Stimulated activated CD8-positive, alpha-beta memory T cell treated with anti-CD3 and anti-CD28 coated beads, Interleukin-2, amount 100 ng/mL, for 1 hour (primary cell): ENCODE measurements at places on chromosomes 4 and X.
A peak's percentile ranks its signal among the peaks of the same experiment; 100 is the strongest.

GRCh38 chr4:23932186-23932585, 42.3 kb upstream of the PPARGC1A start:
- DNase-seq = no peak

- no peak for DNase-seq
These were observed 107.6 kb upstream of the PACRGL start for GRCh38 chr4:20592663-20593062.

- no peak for DNase-seq
These were observed 112.7 kb downstream of the DHX15 start for GRCh38 chr4:24471486-24472160.

DNA sequence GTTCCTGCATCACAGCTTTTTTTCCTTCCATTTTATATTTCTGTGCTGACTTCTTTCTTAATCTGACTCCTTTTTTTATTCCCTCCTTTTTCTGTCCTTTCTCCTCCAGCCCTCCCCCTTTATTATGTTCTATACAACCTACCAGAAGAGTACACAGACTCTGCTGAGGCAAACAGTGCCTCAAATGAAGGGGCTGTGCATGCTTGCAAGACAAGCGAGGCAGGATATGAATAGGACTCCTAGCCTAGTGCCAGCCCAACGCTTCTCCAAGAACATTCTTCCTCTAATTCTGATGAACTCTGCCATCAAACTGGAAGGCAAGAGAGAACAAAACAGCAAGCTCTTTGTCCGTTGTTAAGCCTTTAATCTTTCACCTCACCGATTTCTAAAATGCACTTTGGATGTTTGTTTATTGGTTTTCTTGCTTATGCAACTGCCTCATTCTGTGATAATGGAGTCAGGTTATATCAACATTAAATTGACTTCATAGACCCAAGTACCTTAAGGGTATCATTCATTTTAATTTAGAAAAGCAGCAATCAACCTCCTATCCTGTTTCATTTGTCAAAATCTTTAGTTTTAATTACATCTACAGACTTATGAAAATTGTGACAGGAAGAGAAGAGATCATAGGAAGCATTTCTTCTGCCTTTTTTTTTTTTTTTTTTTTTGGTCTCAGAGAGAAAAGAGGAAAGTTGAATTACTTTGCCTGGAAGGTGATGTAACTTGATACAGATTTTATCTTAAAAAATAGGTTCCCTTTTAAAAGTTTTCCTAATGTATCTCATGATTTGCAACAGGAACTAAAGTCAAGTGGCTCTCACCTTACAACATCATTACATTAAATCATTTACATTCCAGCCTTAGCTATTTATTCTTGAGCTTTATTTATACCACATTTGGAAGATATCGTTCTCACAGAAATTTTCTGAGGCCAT, 284.7 kb upstream of the FTHL17 start:
- DNase-seq = no peak

- DNase-seq = no peak
These were observed 8.8 kb downstream of the PLA2G12A start for GRCh38 chr4:109721033-109721432.

GRCh38 chr4:151199319-151200190, 77.4 kb upstream of the PRSS48 start:
- no peak for DNase-seq

DNA sequence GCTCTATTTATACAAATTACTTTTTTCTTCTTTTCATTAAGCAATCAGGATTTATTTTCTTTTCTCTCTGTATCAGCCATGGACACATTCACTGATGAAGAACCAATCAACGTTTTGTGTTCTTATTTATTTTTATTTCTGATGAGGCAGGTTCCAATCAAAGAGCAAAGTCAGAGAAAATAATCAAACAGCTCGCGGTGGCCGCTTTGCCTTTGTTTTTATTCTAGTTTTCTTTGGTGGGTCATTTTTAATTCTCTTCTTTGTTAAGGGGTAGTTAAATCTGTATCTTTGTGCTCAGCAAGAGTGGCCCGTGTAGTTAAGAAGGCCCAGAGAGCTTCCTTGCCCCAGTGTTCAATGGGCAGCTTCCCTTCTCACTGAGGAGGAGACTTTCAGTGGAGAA, 71.4 kb downstream of the FBXO8 start:
- no peak for DNase-seq

DNA sequence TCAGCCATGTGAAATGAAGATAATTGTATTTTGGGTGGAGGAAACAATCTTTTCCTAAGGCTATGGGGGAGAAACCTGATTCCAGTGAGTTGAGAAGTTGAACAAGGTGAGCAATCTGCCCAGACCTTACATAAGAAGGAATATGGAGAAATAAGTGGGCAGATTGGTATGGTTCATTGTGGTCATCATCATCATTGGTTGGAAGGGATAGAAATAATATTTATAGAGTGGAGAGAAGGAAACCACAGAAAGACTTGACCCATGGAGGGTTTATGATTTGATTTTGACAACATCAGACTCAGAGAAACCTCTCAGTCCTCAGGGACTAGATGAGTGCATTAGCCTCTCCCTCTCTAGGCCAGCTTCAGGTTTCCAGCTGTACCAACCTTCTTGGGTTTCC, 177.9 kb upstream of the NEIL3 start:
- no peak for DNase-seq

- DNase-seq = no peak
These were observed 327.5 kb downstream of the BMPR1B start for GRCh38 chr4:95085124-95085833.

GRCh38 chr4:118772081-118772766, 63.7 kb downstream of the SEC24D start:
- DNase-seq = no peak

DNA sequence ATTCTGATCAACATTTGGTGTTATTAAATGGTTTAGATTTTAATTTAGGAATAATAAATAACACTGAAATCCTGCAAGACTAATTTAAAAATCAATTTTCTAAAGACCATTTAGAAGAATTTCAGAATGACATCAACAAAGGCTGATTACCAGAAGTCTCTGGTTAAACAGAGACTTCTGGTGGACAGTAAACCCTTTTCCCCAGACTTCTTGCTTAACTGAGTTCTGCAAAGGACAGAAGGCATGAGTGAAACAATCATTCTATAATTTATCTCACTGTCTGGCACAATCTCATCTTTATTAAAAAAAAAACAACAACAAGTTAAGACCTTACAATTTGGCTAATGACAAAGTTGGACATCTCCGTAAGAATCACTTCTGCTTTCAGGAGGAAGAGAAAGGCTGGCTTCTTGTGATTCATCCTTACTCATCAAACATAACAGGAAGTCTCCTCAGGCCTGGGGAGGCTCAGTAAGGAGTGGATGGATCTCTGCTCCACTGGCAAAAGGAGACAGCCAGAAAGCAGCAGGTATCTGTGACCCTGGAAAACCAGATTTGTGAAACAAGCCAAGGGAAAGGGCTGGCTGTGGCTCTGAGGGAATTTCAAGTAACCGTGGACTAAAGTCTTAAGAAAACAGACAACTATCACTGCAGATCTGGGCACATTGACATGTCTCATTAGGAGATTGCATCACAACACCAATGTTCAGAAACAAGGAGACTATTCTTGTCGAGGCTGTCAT, 908 bp upstream of the TLR6 start:
- DNase-seq = no peak

- peak; percentile 18 for DNase-seq
These were observed 98.3 kb upstream of the MAOA start for GRCh38 chrX:43557792-43558191.

- no peak for DNase-seq
These were observed 309.3 kb downstream of the ANK2 start for GRCh38 chr4:113358784-113359183.

GRCh38 chrX:152915541-152916241, 17.8 kb downstream of the ZNF185 start:
- DNase-seq = no peak

DNA sequence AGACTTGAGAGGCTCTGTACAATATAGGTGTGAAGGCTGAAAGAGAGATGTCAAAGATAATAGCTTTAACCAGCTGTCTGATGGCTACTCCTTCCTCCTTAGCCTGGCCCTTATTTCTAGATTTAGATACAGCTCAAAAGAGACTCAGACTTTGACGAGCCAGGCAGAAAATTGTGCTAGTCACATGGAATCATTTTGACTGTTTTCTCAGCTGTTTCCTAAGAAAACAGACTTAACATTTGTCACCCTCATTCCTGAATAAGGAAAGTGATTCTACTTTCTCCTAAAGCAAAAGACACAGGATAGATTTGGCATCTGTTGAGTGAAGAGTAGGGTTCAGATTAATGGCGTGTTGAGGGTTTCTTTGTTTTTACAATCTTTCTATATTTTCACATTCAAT, 340.7 kb downstream of the DHX15 start:
- no peak for DNase-seq

GRCh38 chrX:40145001-40145922, 47.5 kb upstream of the BCOR start:
- DNase-seq = no peak

- no peak for DNase-seq
These were observed 71.6 kb downstream of the FAM114A1 start for GRCh38 chr4:38939165-38939564.

DNA sequence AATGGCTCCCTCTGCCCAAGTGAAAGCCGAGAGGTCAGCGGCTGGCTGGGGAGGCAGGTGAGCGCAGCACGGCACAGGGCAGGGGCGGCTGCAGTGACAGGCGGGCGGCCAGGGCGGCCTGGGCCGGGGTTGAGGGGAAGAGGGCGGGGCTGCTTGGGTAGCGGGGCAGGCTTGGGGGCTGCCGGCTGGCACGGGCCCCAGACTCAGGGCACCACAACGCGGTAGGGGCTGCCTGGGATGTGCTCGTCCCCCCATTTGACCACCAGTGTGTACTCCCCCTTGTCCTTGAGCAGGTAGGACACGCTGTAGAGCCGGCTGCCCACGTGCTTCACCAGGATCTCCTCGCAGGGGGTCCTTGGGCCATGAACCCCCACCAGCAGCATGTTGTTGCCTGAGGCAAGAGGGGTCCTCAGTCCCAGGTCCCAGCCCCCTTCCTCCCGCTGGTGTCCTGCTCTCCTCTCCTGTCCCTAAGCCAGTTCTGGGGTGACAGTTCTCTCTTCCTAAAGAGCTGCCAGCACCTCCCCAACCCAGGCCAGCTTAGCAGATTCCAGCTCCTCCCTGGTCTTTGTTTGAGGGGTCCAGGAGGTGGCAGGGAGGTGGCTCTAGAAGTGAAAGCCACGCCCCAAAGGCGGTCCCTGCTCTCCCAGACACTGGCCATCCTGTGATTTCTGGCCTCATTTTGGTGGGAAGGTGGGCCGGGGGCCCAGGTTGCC, 25.6 kb downstream of the FLNA start:
- no peak for DNase-seq

- DNase-seq = no peak
These were observed 638.4 kb downstream of the IL1RAPL1 start for GRCh38 chrX:29225670-29226069.

DNA sequence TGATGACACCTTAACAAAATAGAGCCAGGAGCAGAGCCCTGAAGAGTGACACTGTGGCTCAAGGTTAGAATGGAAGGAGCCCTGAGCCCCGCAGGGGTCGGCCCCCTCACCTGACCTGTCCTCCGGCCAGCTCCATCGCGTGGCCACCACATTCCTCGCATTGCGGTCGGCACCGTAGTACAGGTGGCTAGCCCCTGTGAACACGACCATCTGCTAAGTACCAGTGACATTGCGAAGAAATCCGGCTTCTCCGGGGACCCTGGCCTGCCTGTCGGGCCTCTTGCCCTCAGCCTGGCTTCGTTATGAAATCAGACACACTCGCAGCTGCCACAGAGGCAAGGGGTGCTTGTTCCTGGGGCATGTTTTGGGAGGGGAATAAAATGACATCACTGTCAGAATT, 179.0 kb downstream of the AFAP1 start:
- DNase-seq = no peak

DNA sequence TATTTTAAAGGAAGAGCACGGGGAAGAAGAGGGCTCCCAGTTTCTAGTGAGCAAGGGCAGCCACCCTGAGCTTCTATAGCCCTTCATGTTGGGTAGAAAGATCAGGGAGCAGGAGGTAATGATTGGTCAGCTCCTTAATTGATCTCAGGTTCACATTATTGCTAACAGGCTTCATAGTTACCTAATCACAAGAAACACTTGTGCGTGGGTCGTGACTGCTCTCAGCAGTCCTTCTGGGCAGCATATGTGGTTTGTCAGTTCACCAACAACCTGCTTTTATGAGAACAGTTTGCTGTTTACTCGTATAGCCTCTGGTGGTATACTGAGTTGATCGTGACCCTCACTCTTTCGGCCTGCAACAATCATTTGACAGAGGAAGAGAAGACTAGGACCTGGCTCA, 4.7 kb upstream of the DOK7 start:
- DNase-seq = no peak
